ENCODE measurements at places on chromosomes 7 and 10.

- DNase-seq, result no peak
Observed at GRCh38 chr10:88237896-88238614, 345.1 kb downstream of the RNLS start.

DNA sequence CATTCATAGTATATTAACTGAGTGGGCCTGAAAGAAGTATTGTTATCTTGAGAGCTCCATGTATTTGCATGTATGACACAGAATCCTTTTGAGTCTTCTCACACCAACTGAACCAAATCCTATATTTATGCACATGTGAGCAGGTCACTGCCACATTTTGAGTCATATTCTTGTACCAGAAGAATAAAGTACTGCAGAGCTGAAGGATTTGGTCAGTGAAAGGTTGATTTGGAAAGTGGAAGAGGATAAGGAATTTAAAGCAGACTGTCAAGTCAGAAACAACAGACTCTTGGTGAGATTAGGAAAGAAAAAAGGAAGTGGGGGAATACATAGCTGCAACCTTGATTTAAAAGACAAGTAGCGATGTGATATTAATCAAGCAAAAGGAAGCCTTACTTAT is 121.8 kb downstream of the ARID5B start:
- no peak for DNase-seq

- DNase-seq, result no peak
Observed at GRCh38 chr7:69803699-69804516, 205.6 kb downstream of the AUTS2 start.

GRCh38 chr10:458421-458851 is 231.0 kb downstream of the DIP2C start:
- no peak for DNase-seq

DNA sequence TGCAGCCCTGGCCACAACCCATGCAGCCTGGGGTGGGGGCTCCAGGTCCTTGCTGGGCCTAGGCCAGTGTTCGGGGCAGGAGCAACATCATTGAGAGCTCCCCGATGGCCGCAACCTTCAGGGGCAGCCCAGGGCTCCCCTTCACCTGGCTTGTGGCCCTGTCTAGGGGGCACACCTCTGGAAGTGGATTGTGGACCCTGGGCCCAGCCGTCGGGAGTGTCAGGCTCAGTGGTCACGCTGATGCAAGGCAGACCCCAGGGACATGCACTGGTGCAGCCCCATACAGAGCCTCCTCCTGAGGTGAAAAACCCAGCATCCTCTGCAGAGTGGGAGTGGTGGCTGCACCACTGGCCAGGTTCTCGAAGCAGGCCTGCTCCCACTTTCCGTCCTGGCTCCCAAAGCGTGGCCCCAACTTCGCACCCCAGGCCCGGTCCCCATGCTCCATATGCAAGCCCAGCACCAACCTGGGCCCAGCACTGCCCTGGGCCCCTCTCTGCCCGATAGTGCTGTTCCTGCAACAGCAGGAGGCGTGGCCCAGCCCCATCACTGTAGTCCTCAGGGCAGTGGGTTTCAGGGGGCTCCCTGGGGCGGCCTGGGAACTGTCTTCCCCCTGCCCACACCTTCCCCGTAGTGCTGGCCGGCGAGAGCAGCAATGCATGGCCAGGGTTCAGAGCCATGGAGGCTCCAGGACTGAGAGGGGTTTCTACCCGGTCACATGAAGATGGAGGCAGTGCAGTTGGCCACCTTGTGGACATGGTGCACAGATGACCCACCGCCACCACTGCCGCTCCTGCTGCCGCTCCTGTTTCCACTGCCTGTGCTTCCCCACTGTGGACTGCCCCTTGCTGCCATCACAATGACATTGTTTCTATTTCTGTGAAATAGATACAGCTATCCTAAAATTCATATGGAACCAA is 303.9 kb upstream of the NRG3 start:
- DNase-seq, result no peak

DNA sequence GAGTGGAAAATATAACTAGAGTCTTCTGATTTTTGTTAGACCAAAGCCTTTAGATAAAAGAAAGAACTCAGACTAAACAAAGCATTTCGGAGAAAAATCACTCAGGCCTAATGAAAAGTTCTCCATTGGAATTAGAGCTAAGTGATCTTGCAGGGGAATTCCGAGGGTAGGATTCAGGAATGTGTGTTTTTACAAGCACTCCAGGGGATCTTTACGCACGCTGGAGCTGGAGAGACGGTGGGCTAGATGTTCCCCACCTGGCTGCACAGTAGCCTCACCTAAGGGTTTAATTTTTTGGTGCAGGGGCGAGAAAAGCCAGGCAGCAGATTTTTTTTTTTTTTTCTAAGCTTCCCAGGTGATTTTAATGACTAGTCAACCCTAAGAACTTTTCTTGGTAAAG is 7.9 kb upstream of the PAPSS2 start:
- DNase-seq, result no peak

- DNase-seq, result no peak
Observed at GRCh38 chr10:6229290-6229689, 26.6 kb downstream of the PFKFB3 start.

DNA sequence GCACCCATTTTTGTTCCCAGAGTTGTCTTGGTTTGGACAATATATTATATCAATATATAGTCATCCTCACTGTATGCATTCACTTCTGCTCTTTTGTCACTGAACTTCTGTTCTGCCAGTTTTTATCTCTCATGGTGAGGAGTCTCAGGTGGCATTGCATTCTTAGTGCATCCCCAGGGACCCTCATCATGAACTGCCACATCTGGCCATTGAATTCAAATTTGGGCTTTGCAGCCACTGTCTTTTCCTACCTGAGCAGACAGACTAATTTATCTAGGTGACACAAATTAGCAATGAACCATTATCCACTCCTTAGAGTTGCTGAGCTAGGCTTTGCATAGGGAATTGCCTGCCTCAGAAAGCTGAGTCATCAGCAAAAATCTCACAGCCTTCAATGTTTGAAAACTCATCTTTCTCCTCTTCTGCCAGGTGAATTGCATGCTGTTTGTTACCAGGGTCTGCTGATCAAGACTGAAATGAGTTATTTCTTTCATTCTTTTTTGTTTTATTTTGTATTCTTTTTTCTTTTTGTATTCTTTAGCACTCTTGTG is 316.8 kb upstream of the MTPN start:
- no peak for DNase-seq

- no peak for DNase-seq
Observed at GRCh38 chr10:86790394-86790793, 34.0 kb downstream of the BMPR1A start.

- DNase-seq, result peak; percentile 65
Observed at GRCh38 chr10:132536241-132536876, 1.2 kb upstream of the INPP5A start.

DNA sequence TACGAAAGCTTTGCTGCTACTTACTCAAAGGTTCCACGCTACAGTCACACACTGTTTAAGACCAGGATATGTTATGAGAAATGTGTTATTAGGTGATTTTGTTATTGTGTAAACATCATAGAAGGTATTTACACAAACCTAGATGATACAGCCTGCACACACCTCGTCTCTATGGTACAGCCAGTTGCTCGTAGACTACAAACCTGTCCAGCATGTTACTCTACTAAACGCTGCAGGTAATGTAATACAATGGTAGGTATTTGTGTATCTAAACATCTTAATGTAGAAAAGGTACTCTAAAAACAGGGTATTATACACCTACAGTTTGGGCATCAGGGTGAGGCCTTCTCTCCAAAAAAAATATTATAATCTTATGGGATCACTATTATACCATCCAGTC is 181.2 kb downstream of the MYOF start:
- DNase-seq, result no peak

- no peak for DNase-seq
Observed at GRCh38 chr7:150332852-150333635, 8.4 kb downstream of the RARRES2 start.

DNA sequence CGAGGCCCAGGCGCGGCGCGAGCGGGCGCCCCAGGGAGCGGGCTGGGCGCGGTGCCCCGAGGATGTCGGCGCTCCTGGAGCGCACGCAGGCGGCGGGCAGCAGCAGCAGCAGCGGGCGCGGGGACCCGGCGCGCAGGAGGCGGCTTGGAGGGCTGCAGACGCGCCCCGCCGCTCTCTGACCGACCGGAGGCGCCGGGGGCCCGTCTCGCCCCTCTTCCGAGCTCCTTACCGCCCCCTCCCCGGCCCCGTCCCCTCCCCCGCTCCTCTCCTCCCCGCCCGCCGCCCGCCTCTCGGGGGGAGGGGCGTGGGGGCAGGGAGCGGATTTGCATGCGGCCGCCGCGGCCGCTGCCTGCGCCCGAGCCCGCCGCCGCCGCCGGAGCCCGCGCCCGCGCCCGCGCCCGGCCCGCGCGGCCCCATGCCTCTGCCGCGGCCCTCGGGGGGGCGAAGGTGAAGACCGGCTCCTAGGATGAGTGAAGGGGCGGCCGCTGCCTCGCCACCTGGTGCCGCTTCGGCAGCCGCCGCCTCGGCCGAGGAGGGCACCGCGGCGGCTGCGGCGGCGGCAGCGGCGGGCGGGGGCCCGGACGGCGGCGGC is at the start of gene NRG3:
Gene NRG3, plus strand, starts transcription at position 320 of the 592 bp plus-strand sequence.
- peak; percentile 14 for DNase-seq

DNA sequence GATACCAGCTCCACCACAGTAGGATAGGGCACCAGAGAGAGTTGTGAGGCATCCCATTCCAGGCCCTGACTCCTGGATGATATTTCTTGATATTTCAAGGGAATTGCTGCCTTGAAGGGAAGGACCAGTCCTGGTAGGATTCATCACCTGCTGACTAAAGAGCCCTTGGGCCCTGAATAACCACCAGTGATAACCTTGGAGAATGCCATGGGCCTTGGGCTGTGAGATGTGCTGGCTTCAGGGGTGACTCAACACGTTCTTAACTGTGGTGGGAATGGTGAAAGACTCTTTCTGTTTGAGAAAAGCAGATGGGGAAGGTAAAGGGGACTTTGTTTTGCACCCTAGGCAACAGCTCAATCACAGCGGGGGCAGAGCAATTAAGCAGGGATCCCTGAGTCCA is 21.4 kb upstream of the ASZ1 start:
- DNase-seq, result no peak

DNA sequence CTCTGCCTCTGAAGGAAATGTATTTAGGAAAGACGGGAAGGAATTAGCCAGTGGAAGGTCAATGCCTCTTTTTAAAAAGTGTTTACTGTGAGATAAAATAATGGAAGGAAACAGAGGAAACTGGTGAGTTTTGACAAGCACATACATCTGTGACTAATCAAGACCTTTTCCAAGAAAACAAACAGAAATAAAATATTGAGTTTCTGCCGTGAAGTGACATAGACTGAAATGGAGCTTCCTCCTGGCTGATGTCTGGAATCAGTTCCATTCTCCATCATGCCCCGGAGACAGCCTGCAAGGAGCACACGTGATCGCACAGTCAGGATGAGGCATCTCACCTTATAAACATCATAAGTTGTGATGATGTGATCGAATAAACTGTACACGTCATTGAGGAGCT is 30.7 kb downstream of the TECTB start:
- no peak for DNase-seq

DNA sequence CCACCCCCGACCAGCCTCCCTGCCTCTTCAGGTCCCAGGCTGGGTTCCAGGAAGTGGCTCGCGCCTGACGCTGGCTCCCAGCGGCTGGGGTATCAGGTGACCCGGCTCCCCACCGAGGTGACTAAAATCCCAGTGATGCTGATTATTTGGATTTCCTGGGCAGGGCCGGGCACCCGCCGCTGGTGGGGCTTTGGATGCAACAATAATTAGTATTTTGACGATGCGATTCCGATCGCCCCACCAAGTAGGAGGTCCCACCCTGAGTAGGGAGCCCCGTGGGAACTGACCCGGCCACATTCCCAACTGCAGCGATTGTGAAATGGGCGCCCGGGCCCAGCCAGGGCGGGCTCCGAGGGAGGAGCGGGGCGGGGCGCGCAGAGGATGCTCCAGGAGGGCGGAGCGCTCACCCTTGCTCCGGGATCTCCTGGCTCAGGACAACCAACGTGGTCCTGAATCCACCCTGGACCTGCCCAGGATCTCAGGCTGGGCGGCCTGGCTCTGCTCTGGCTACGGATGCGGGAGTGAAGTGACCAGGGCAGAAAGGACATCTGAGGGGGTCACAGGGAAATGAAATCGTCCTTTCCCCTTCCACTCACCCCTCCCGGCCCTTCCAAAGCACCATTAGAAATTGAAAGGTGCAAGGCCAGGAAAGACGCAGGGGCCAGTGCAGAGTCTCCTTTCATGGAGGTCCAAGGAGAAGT is 32.6 kb downstream of the DUSP5 start:
- peak; percentile 52 for DNase-seq

DNA sequence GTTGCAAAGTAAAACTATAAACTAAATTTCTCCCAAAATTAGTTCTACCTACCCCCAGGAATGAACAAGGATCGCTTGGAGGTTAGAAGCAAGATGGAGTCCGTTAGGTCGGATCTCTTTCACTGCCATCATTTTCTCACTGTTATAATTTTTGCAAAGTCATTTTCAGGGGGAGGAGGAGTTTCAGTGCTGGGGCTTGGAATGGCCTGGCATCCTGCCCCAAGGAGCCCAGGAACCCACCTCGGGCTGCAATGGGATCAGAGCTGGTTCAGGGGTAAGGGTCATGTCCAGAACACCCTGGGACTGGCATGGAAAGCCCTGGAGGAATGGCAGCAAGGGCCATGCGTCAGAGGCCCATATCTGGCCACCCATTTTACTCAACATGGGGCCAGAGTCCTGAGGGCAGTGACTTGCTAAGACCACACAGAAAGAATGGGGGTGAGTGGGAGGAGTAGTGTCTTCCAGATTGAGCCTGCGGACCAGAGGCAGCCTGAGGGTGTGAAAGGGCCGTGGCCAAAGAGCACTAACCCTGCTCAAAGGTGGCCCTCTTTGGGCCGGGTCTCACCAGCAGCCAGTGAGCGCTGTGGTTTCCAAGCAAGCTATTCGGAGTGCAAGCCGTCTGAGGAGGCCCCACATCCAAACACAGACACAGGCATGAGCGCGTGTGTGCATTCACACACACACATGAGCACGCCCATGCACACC is 31.8 kb downstream of the GPRIN2 start:
- DNase-seq, result peak; percentile 23

- DNase-seq, result no peak
Observed at GRCh38 chr7:70830060-70830395, 301.9 kb upstream of the GALNT17 start.

DNA sequence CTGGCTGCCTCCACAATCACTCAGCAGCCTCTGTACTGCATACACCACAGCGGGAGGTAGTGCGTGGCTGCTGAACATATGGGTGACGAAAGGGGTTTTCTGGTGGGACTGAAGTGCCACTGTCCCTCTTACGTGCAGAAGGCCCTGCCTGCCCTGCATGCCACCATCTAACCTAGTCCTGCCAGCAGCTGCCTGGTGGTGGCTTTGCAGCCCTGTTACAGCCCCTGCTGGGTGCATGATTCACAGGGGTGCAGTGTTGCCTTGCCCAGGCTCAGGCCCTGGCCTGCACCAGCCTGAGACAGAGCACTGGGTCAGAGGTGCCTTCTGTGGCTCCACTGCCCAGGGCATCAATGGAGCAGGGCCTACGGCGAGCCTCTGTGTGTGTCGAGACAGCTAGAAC is 50.1 kb downstream of the SYPL1 start:
- DNase-seq, result no peak

DNA sequence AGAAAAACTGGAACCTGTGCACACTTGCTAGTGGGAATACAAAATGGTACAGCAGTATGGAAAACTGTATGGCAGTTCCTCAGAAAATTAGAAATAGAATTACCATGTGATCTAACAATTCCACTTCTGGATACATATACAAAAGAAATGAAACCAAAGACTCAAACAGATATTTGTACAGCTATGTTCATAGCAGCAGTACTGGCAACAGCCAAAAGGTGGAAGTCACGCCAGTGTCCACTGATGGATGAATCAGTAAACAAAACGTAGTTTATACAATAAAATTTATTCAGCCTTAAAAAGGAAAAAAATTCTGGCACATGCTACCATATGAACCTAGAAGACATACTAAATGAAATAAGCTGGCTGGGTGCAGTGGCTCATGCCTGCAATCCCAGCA is 23.0 kb downstream of the IDE start:
- no peak for DNase-seq
